ENCODE measurements at places on chromosomes 4 and X.

DNA sequence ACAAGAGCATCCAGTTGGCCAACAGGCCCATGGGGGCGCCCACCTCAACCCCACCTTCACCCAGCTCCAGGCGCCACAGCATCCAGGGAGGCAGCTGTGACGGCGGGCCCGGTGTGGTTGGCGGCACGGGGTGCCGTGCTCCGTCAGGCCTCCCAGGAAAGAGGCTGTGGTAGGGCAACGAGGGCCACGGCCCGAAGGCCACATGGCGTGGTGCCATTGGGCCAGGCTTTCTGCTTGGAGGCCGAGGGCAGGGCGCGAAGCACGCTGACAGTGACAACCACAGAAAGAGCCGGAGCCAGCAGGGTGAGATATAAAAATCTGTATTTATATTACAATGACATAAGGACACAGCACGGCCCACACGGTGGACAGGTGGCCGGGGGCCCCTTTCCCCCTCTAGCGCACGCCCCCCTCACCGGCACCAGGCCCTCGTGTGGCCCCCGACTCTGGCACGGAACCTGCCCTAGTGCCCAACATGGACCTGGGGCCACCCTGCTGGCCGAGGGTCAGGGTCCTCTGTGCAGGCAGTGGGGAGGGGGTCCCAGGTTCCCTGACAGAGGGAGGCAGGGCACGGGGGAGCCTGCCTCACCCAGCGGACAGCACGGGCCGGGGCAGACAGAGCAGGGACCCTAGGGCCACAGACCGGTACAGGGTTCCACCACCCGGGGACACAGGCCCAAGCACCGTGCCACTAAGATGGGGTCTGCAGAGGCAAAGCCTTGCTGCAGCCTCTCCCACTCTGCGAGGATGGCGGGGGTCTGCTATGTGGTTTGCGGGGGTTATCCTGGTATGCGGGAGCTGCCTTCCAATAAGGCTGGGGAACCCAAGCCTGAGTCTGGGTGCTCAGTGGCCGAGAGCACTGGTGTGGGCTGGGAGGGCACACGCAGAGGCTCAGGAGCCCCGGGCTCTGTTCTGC, 5.5 kb upstream of the HAUS3 start:
- no peaks in the 10 kb centered on the region for H3K27me3 ChIP-seq
- H3K36me3 ChIP-seq = no peaks in the 10 kb centered on the region
- H3K27ac ChIP-seq = no peak overlapping the region
- no peak overlapping the region for H3K4me3 ChIP-seq

GRCh38 chrX:41490446-41490845, 43.3 kb downstream of the NYX start:
- DNase-seq = no peak
- H3K27me3 ChIP-seq = no peaks in the 10 kb centered on the region
- H3K4me3 ChIP-seq = no peak overlapping the region
- H3K4me1 ChIP-seq = no peaks in the 10 kb centered on the region

DNA sequence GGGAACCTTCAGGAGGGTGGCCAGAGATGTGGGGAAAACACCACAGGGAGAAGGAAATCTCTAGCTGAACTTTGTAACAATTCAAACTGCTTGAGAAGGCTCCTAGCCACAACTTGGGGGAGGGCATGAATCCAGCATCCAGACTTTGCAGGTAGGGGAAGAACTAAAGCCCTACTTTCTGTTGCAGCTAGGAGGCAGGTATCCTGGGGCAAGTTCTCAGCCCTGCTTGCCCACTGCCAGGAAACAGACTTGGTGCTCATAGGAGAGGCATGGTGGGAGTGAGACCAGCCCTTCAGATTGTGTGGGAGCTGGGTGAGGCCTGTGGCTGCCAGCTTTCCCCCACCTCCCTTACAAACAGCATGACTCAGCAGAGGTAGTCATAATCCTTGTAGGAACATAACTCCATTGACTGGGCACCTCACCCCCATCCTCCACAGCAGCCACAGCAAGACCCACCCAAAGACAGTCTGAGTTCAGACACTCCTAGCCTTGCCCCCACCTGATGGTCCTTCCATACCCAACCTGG, 209.5 kb upstream of the CPEB2 start:
- no peaks in the 10 kb centered on the region for H3K36me3 ChIP-seq
- H3K27ac ChIP-seq = no peak overlapping the region
- no peaks in the 10 kb centered on the region for H3K4me1 ChIP-seq
- no peak for DNase-seq
- no peak overlapping the region for H3K4me3 ChIP-seq

DNA sequence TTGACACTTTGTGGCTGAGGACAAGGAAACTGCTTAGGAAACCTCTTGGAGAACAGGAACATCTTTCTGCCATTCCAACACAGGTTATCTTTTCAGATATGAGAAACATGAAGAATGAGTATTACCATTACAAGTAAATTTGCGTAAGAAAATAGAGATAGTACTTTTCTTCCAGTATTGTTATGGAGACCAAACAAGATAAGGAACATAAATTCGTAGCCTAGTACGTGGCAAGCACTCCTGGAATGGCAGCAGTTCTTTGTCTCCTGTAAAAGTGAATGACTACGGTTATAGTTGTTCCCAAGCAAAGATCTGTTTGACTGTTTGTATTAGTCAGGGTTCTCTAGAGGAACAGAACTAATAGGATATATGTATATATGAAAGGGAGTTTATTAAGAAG, 843.1 kb downstream of the STIM2 start:
- DNase-seq = no peak
- no peak overlapping the region for H3K4me3 ChIP-seq
- no peaks in the 10 kb centered on the region for H3K27me3 ChIP-seq
- H3K4me1 ChIP-seq = no peaks in the 10 kb centered on the region

DNA sequence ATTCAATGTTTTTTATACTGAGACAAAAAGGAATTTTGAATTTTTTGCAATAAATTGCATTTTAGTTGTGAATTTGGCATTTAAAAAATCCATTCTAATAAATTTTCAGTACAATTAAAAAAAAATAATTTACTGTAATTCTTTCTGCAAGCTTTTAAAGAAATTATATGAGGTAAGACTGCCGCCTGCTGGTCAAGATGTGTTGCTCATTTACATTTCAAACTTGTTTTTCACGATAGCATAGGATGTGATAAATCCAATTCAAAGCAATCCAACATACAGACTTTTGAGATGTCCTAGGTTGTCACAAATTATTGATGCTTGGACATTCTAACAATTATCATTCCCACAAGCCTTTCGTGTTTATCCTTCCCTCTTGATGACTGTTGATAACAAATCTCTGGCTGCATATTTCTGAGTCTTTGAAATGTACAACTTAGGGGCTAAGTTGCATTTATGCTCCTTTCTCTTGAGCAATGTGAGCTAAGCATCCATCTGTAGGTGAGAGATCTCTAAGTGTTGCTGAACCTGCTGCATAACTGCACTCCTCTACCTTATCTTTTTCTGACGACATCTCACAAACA, 21.7 kb upstream of the MFAP3L start:
- H3K27me3 ChIP-seq = no peaks in the 10 kb centered on the region
- no peak overlapping the region for H3K27ac ChIP-seq
- H3K4me1 ChIP-seq = no peaks in the 10 kb centered on the region
- no peak for DNase-seq
- H3K4me3 ChIP-seq = no peak overlapping the region

DNA sequence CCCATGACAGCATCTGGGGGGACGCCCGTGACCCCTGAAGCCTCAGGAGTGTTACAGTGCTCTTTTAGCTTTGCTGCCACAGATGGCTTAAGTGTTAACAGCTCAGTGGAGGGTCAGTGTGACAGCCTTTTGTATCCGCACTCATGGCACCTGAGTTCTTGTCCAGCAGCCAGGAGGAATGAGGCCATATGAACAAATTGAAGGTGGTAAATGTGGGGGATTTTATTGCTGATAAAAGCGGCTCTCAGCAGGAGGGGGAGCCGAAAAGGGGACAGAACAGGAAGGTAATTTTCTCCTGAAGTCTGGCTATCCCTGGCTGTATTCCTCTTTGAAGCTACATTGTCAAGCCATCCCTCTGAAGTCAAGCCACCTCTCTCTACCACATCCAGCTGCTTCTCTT, 441.0 kb downstream of the RAPGEF2 start:
- H3K36me3 ChIP-seq = no peaks in the 10 kb centered on the region
- H3K27ac ChIP-seq = no peak overlapping the region
- H3K4me1 ChIP-seq = no peaks in the 10 kb centered on the region
- H3K27me3 ChIP-seq = no peaks in the 10 kb centered on the region
- H3K4me3 ChIP-seq = no peak overlapping the region

- H3K27me3 ChIP-seq = no peaks in the 10 kb centered on the region
- H3K4me3 ChIP-seq = no peak overlapping the region
- DNase-seq = no peak
- no peaks in the 10 kb centered on the region for H3K36me3 ChIP-seq
- H3K4me1 ChIP-seq = peaks cover 11% of the 10 kb centered on the region
- no peak overlapping the region for H3K27ac ChIP-seq
These were observed 38.9 kb downstream of the DDX60L start for GRCh38 chr4:168441412-168441811.

- peaks cover 9% of the 10 kb centered on the region for H3K27me3 ChIP-seq
- peak overlapping the region; percentile 86 for H3K27ac ChIP-seq
- no peaks in the 10 kb centered on the region for H3K4me1 ChIP-seq
- DNase-seq = no peak
- H3K4me3 ChIP-seq = peak overlapping the region; percentile 51
These were observed 1.4 kb downstream of the NDNF start for GRCh38 chr4:121070696-121071639.

GRCh38 chrX:129540722-129541184, 694 bp downstream of the OCRL start:
- no peaks in the 10 kb centered on the region for H3K4me1 ChIP-seq
- peaks cover 4% of the 10 kb centered on the region for H3K36me3 ChIP-seq
- H3K4me3 ChIP-seq = peak overlapping the region; percentile 41
- no peak for DNase-seq

GRCh38 chr4:128268970-128269369, 18.6 kb downstream of the PGRMC2 start:
- H3K4me1 ChIP-seq = no peaks in the 10 kb centered on the region
- H3K36me3 ChIP-seq = no peaks in the 10 kb centered on the region
- H3K27me3 ChIP-seq = no peaks in the 10 kb centered on the region
- H3K4me3 ChIP-seq = no peak overlapping the region

DNA sequence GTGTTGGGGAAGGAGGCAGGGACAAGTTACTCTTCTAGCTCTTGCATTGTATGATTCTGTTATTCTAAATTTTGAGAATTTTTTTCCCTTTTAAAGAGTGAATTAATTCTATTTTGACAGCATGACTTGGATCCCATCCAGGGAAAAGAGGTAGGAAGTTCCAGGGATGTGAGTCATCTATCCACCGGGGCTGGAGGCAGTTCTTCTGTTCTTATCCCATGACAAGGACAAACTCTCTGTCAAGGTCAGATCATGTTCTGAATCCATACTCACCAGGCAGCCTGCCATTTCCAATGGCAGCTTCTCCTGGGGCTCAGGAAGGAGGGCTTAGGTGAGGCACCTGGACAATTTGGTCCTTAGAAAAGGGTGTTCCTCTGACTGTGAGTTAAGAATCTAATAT, 132.0 kb upstream of the MED14 start:
- H3K4me3 ChIP-seq = no peak overlapping the region
- H3K27me3 ChIP-seq = no peaks in the 10 kb centered on the region
- H3K27ac ChIP-seq = no peak overlapping the region

DNA sequence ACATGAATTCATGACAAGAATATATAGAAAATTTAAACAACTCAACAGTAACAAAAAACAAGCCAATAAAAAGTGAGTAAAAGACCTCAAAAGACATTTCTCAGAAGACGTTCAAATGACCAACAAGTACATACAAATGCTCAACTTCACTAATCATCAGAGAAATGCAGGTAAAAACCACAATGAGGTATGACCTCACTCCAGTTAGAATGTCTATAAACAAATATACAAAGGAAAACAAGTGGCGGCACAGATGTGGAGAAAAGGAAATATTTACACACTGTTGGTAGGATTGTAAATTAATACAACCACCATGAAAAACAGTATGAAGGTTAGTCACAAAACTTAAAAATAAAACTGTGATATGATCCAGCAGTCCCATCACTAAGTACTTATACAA, 1033.1 kb downstream of the RAPGEF2 start:
- H3K36me3 ChIP-seq = no peaks in the 10 kb centered on the region
- H3K4me1 ChIP-seq = no peaks in the 10 kb centered on the region
- no peaks in the 10 kb centered on the region for H3K27me3 ChIP-seq
- no peak overlapping the region for H3K4me3 ChIP-seq
- DNase-seq = no peak

DNA sequence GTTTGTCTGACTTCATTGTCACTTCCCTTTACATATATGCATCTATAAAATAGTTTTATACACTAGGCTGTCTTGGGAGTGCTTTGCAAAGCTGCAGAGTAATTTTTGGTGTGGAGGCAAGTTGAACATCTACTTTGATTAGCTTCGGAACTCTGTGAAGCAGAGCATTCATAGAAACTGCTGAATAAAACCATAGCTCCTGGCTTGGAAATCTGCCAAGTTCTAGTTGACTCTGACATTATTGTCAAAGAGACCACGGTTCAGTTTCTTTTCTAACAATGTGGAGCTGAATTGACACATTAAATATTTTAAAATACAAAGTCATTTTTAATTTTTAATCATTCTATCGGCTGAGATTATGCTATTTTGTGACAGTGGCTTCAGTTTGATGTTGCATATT, 335.0 kb downstream of the BMPR1B start:
- no peak overlapping the region for H3K27ac ChIP-seq
- no peaks in the 10 kb centered on the region for H3K27me3 ChIP-seq
- no peaks in the 10 kb centered on the region for H3K36me3 ChIP-seq
- no peaks in the 10 kb centered on the region for H3K4me1 ChIP-seq
- DNase-seq = peak; percentile 11

GRCh38 chr4:10897076-10897475, 212.5 kb upstream of the CLNK start:
- DNase-seq = no peak
- H3K36me3 ChIP-seq = no peaks in the 10 kb centered on the region
- no peaks in the 10 kb centered on the region for H3K4me1 ChIP-seq
- no peak overlapping the region for H3K27ac ChIP-seq

- no peak overlapping the region for H3K27ac ChIP-seq
- no peaks in the 10 kb centered on the region for H3K4me1 ChIP-seq
- peak; percentile 5 for DNase-seq
These were observed 47.4 kb upstream of the PHOX2B start for GRCh38 chr4:41795796-41796385.

DNA sequence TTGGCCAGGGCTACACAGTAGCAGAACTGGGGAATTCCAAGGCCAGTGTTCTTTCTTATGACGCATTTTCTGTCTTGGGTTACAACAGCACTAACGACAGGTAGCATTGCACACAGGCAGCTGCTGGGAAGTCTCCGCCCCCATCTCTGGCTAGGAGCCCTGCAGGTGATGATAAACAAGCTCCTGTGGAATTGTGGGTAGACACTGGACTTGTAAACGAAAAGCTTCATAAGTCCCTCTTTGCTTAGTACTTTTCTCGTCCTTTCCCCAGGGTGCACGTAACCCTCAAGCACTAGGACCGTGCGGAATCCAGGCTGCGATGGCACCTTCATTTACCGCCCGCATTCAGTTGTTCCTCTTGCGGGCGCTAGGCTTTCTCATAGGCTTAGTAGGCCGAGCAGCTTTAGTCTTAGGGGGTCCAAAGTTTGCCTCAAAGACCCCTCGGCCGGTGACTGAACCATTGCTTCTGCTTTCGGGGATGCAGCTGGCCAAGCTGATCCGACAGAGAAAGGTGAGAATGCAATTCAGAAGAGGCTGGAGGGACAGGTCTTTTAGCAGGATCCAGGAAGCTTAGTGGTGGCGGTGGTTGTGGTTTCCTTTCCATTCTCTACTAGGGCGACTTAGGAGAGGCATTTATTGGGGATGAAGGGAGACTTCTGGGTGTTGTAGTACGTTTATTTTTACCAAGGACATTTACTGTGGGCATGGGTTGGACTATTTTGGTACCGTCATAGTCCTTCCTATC, at the start of gene FAAH2:
TSS of gene FAAH2 (plus strand) at position 200 of the 745 bp plus-strand sequence. CDS start at position 320, 120 bp downstream.
- H3K27me3 ChIP-seq = no peaks in the 10 kb centered on the region
- H3K4me1 ChIP-seq = no peaks in the 10 kb centered on the region
- peak; percentile 47 for DNase-seq
- peak within 1 kb of the TSS; percentile 57 for H3K27ac ChIP-seq

Data from left lung (tissue), 14 donors.